ENCODE measurements at places on chromosomes 12 and 14.

DNA sequence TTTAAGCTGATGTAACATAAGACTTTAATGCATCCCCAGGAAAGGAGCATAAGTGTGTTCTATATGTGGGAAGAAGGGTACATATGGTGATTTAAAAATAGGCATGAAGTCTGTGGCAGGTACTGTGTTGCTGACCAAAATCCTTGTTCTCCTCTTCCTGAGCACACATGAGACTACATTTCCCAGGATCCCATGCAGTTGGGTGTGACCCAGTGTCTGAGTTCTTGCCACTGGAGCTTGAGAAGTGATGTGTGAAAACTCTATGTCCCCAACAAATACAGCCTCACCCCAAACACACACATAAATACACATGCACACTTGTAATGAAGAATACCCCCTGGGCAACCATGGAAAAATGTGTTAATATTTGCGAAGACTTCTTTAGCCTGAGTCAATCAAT is 8.5 kb upstream of the SMIM10L1 start:
- DNase-seq = no peak

- DNase-seq = no peak
These were observed 63.1 kb downstream of the GLT1D1 start for GRCh38 chr12:128916425-128916824.

DNA sequence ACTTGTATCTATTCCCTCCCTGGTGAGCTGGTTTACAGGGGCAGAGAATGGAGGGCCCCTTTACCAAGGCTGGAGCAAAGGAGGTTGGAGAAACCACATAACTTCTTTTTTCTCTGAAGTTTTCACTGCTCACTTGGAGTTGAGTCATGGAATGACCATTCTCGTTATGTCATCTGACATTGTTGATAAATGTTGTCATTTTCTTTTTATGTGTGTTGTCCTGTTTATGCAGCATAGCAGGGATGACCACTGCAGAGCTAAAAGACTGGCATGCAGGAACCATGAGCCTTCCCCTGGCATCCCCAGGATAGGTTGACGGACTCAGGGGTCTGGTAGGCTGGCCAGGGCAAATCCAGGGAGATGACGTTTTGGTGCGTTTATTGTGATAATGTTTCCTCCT is 256.8 kb upstream of the DDHD1 start:
- peak; percentile 37 for DNase-seq

DNA sequence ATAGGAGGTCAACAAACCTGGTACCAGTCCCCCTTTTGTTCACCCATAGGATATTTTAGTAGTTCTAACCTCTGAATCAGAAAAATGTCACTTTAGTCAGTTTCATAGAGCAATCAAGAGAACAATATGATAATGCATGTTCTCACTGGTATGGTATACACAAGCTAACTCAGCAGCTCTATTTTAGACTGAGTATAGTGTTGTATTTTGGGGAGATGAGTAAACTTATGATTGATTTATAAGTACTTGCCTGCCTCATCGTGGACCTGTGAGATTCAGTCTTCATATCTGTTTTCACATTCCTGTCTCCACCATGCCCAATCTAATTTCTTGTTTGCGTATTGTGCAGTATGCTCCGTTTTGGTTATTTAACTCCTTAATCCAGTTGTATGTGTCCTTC is 20.9 kb downstream of the COX16 start:
- no peak for DNase-seq

GRCh38 chr14:55114720-55115119 is 14.3 kb upstream of the LGALS3 start:
- no peak for DNase-seq

DNA sequence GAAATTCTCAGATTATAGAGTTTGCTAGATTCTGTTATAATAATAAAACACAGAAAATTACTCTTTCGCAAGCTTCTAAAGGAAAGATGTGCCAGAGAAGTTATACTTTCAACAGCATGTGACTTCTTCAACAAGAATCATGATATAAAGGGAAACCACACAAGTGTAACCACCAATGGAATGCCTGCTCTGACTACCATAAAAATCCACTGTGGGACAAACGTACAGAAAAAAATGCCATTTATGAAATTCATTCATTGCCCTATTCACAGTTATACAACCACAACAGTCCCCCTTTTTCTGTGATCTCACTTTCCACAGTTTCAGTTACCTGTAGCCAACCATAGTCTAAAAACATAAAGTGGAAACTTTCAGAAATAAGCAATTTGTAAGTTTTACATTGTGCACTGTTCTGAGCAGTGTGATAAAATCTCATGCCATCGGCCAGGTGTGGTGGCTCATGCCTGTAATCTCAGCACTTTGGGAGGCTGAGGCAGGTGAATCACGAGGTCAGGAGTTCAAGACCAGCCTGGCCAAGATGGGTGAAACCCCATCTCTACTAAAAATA is 3.2 kb downstream of the CATSPERB start:
- DNase-seq = peak; percentile 53

- no peak for DNase-seq
These were observed 129.4 kb downstream of the PPM1H start for GRCh38 chr12:62805517-62805916.
